ENCODE measurements at places on chromosomes 5 and 9. TPM values are rescaled to one million over a fixed set of nuclear protein-coding genes. Genes with fewer than 3 reads are reported as not detected.

The PLK2 gene
- total RNA-seq: 8.2 TPM

The LRRC26 gene
- total RNA-seq: not detected

The SPATA24 gene
- total RNA-seq: 6.8 TPM

DNA sequence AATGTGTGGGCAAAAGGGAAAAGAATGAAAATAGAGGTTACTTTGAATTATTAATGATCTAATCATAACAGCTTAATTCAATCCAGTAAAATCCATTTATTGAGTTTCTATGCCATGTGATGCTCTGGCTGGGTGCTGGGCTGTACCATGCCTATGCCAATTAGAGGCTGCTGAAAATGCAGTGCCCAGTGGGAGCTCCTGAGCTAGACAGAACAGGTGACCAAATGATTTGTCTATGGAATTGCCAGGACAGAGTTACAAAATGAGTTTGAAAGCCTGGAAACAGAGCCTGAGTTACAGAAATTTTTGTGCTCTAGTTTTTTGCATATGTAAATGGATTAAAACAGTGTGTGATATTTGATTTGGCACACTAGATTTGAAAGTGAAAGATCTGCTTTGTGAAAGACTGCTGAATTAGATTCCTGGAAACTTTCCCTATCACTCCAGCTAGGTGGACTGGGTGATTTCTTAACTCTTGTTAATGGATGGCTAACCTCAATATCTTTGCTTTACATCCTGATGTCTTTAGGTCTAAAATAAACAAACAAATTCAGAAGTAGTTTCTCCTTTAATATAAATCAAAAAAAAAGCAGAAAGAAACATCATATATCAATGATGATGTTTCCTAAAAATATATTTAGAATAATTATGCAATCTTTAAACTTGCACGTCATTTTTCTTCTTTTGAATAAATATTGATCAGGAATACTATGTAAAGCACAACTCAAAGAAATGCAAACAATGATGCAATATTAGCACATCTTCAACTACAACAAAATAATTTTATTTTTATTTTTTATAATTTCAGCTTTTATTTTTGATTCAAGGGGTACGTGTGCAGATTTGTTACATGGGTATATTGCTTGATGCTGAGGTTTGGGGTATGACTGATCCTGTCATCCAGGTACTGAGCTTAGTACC is 194.8 kb upstream of the FBXL7 start:
- no peak for DNase-seq

GRCh38 chr9:472479-473075 is 257.9 kb downstream of the DOCK8 start:
- DNase-seq: no peak
